ENCODE measurements at places on chromosomes 1 and 21.

- DNase-seq = no peak
Observed at GRCh38 chr1:54696262-54696661, 19.4 kb upstream of the TTC4 start.

- no peak for DNase-seq
Observed at GRCh38 chr1:178342745-178343144, 154.0 kb downstream of the CLEC20A start.

DNA sequence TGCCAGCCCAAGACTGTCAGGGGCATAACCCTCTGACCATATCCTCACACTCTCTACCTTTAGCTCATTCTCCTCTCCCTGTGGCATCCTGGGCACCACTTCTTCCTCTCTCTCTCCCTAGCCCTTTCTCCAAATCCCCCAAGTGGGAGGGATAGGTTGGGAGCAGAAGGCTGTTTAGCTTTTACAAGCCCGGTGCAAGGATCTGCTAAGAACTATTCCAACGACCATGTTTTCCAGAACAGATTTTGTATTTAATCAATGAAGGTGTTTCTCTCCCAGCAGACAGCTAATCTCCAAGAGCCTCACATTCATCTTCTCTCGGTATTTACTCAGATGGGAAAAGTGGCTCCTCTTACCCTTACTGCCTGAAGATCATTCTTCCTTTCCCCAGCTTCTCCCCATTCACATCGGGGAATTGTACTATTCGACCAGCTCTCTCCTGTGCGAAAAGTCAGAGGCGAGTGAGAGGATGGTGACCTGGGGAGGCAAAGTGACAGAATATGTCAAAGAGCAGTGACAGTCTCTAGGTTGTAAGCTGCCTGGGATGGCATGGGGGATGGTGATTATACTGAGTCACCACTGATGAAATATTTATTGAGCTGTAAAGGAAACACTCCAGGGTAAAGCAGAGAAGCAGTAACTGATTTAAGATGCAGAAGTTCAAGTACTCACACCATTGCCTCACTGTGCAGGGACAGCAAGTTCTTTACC is 47.0 kb upstream of the RBM15 start:
- peak; percentile 32 for DNase-seq

- no peak for DNase-seq
Observed at GRCh38 chr1:156248323-156248683, 447 bp upstream of the PAQR6 start.

- DNase-seq = no peak
Observed at GRCh38 chr1:69328186-69328585, 239.5 kb upstream of the LRRC7 start.

- DNase-seq = no peak
Observed at GRCh38 chr21:15669247-15669646, 60.5 kb upstream of the USP25 start.

DNA sequence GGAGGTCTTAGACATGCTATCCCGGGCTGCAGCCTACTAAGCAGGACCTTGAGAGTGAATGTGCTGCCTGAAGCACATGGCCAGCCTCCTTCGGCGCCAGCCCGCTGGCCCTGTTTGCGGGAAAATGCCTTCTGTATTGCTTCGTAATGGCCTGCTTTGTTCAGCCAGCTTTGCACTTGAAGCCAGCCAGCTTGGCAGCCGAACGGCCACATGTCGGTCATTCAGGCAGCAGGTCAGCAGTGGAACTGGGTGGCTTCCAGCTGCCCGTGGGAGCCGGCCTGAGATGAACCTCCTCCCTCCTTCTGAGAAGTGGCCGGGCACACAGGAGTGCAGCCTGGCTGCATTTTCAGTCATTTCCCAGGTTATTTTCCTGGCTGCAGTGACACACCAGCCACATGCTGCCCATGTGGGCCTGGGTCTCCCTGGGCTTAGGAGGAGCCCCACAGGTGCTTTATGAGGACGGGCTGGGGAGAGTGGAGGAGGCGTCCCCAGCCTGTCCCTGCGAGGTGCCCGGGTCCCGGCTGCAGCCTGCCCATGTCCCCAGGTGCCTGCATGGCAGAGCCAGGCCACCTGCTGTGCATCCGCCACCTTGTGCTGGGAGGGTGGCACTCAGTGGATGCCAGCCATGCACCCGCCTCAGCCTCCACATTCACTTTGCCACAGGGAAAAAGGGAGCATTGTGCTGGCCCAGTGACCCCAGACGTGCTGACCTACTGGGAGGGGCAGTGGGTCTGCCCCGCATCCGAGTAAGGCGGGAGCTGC is 103.5 kb downstream of the SIK1 start:
- no peak for DNase-seq

DNA sequence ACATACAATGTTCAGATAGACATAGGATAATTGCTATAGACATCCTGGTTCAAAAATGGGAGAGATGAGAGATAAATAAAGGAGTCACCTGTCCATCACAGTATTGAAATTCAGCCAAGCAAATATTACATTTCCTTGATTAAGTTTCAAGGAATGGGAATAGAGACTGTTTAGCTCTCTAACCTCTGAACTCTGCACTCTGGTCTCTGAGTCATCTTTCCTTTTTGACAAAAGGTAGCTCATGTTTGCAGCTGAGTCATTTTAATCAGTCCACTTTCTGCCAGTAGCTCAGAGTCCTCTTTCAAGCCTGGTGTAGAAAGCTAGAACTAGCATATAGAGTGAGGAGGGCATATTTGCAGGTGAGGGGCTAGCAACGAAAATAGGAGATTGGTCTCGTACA is 51.4 kb upstream of the GJA8 start:
- no peak for DNase-seq

- no peak for DNase-seq
Observed at GRCh38 chr1:92882819-92883218, 51.0 kb downstream of the RPL5 start.

DNA sequence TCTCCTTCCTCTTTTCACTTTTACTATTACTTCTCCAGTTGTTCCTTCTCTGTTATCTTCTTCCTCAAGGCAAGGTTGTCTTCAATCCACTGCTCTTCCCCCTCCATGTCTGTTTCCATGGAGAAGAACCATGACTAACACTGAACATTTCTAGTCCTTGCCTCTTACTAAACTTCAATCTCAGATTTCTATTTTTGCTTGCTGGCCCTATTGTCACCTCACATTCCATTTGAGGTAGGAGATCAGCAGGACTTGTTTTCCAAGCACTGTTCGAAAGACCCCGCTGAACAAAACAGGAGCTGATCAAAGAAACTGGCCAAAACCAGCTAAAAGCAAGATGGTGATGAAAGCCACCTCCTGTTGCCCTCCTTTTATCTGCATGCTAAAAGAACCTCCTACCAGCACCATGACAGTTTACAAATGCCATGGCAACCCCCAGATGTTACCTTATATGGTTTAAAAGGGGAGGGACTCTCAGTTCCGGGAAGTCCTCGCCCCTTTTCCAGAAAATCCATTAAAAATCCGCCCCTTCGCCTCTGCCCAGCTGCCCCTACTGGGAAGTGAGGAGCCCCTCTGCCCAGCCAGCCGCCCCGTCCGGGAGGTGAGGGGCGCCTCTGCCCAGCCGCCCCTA is 22.6 kb downstream of the GON4L start:
- no peak for DNase-seq

DNA sequence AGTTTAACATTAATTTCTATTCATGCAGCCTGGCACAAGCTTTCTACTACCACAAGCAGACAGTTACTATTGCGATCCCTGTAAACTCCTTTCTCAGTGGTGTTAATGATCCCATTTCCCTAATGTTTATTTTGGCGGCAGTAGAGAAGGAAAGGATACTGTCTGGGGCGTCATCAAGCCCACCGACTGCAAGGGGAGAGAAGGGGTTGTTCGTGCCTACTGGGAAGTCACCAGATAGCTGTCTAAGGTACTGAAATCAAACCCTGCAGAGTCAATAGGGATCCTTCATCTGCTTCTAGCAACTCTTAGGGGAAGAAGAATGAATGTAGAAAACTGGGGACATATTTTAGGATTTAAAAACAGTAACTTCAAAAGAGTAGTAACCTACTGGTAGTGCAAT is 95.2 kb upstream of the ADAR start:
- DNase-seq = no peak

- DNase-seq = no peak
Observed at GRCh38 chr1:230067871-230068620, 1.0 kb downstream of the GALNT2 start.

DNA sequence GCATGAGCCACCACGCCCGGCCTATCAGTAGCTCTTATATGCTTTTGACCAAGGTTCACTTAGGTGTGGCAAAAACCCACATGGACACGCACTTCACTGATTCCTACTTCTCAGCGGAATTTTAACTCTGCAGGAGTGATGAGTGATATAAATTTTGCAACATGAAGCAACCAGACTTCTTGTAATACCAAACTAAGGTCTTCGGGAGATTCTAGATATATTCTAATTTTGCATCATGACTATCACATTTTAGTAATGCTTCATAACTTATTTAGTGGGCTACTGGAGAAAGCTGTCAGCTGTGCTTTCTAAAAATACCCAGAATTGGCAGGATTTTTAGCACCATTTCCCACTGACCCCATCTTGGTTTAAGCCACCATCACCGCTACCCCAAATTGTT is 27.8 kb downstream of the RHCE start:
- DNase-seq = no peak

All from HTR-8/SVneo (cell line).